ENCODE measurements at places on chromosomes 1 and 21. TPM values are rescaled to one million over a fixed set of nuclear protein-coding genes. Genes with fewer than 3 reads are reported as not detected.

ID3 gene
- 40.9 TPM for total RNA-seq

GJB3 gene
- not detected for total RNA-seq

STPG1 gene
- total RNA-seq = 7.7 TPM

NUP210L gene
- 0.05 TPM for total RNA-seq

PLA2G2D gene
- not detected for total RNA-seq

KIAA0319L gene
- 55.9 TPM for total RNA-seq

AMPD1 gene
- not detected for total RNA-seq

- H3K36me3 ChIP-seq = peaks cover 2% of the 10 kb centered on the region
- peaks cover 2% of the 10 kb centered on the region for H3K27me3 ChIP-seq
- H3K27ac ChIP-seq = peak overlapping the region; percentile 100
Observed at GRCh38 chr1:150362721-150363425, 1.1 kb upstream of the RPRD2 start.

- H3K27me3 ChIP-seq = no peaks in the 10 kb centered on the region
- no peaks in the 10 kb centered on the region for H3K36me3 ChIP-seq
- H3K4me3 ChIP-seq = no peak overlapping the region
- no peak for DNase-seq
- H3K27ac ChIP-seq = no peak overlapping the region
- H3K4me1 ChIP-seq = no peaks in the 10 kb centered on the region
Observed at GRCh38 chr1:117642963-117643362, 37.1 kb downstream of the TENT5C start.

- H3K4me3 ChIP-seq = no peak overlapping the region
- no peak for DNase-seq
- H3K27ac ChIP-seq = no peak overlapping the region
- no peaks in the 10 kb centered on the region for H3K27me3 ChIP-seq
- no peaks in the 10 kb centered on the region for H3K36me3 ChIP-seq
Observed at GRCh38 chr1:92126088-92126487, 45.9 kb downstream of the BTBD8 start.

- H3K4me1 ChIP-seq = peaks cover 8% of the 10 kb centered on the region
- no peak within 1 kb of the TSS for H3K27ac ChIP-seq
- DNase-seq = peak; percentile 44
- peak within 1 kb of the TSS; percentile 73 for H3K4me3 ChIP-seq
Observed at GRCh38 chr1:109466452-109467300, at the start of gene SYPL2. Gene SYPL2, plus strand, starts transcription at chr1:109466546. Its CDS starts 298 bp downstream, at chr1:109466844.

DNA sequence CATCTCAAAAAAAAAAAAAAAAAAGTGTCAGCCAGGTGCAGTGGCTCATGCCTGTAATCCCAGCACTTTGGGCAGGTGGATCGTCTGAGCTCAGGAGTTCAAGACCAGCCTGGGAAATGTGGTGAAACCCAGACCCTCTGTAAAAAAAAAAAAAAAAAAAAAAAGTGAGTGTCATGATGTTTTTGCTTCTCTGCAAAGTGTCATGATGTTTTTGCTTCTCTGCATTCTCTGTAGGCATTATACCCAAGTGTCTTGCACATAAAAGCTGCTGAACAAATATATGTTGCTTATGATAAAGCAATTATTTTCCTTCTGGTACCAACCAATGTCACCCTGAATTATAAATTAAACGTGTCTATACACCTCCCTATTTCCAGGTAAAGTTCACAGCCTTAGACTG is 1.7 kb downstream of the ACBD6 start:
- H3K27me3 ChIP-seq = no peaks in the 10 kb centered on the region
- DNase-seq = no peak
- peaks cover 4% of the 10 kb centered on the region for H3K36me3 ChIP-seq
- no peak overlapping the region for H3K27ac ChIP-seq
- H3K4me3 ChIP-seq = peak overlapping the region; percentile 94

DNA sequence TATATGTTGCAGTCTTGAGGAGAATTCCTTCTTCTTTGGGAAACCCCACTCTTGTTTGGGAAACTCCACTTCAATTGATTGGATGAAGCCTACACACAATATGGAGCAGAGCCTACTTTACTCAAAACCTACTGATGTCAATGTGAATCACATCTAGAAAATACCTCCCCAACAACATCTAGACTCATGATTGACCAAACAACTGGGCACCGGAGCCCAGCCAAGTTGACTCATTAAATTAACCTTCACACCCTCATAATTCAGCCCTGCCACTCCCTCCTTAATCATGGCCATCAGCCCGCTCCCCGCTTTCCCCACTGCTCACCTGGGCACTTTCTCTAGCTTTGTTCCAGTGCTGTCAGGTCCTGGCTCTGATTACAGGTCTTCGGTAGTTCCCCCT is 208.1 kb upstream of the MAP1LC3C start:
- no peak for DNase-seq
- H3K4me1 ChIP-seq = peaks cover 35% of the 10 kb centered on the region
- H3K27me3 ChIP-seq = peaks cover 2% of the 10 kb centered on the region
- no peak overlapping the region for H3K27ac ChIP-seq
- H3K4me3 ChIP-seq = no peak overlapping the region
- no peaks in the 10 kb centered on the region for H3K36me3 ChIP-seq

DNA sequence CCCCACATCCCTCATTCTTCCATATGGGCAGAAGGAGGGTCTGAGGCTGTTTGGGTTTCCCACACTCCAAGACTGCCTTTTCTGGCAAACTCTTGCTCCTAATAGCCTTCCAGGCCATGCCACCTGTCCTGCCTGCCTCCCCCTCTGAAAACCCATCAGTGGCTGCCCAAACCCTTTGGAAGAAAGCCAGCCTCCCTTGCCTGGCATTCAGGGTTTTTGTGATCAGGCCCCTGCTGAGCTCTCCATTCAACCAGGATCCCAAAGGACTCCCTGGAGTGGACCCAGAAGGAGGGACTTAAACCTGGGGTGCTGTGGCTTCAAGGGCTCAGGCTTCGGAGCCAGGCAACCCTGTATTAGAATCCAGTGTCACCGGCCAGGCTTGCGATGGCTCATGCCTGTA is 4.2 kb upstream of the GUCA2A start:
- no peaks in the 10 kb centered on the region for H3K27me3 ChIP-seq
- no peak for DNase-seq
- no peak overlapping the region for H3K4me3 ChIP-seq
- peaks cover 27% of the 10 kb centered on the region for H3K4me1 ChIP-seq
- H3K36me3 ChIP-seq = no peaks in the 10 kb centered on the region
- no peak overlapping the region for H3K27ac ChIP-seq

GRCh38 chr1:80624682-80625081 is 1176.1 kb upstream of the ADGRL2 start:
- H3K27ac ChIP-seq = no peak overlapping the region
- no peaks in the 10 kb centered on the region for H3K27me3 ChIP-seq
- no peaks in the 10 kb centered on the region for H3K4me1 ChIP-seq

DNA sequence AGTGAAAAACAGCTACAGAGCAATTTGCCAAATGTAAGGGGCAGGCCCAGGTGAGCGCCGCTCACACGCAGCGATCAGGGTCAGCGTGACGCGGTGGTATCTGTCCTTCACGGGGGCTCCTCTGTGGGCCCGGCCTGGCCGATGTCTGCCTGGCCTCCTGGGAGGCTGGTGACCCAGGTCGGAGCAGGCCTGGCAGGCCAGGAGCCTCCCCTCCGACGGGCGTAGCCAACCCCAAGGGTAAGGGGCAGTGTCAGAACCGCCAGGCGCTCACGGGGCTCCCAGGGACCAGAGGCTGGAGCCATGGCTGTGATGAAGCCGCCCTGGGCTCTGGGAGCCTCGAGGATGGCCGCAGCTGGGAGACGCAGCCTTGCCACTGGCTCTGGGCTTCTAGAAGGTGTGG is 72.1 kb downstream of the MORN1 start:
- no peak overlapping the region for H3K4me3 ChIP-seq
- H3K36me3 ChIP-seq = no peaks in the 10 kb centered on the region
- peaks cover 4% of the 10 kb centered on the region for H3K27me3 ChIP-seq
- H3K4me1 ChIP-seq = peaks cover 5% of the 10 kb centered on the region
- H3K27ac ChIP-seq = no peak overlapping the region

DNA sequence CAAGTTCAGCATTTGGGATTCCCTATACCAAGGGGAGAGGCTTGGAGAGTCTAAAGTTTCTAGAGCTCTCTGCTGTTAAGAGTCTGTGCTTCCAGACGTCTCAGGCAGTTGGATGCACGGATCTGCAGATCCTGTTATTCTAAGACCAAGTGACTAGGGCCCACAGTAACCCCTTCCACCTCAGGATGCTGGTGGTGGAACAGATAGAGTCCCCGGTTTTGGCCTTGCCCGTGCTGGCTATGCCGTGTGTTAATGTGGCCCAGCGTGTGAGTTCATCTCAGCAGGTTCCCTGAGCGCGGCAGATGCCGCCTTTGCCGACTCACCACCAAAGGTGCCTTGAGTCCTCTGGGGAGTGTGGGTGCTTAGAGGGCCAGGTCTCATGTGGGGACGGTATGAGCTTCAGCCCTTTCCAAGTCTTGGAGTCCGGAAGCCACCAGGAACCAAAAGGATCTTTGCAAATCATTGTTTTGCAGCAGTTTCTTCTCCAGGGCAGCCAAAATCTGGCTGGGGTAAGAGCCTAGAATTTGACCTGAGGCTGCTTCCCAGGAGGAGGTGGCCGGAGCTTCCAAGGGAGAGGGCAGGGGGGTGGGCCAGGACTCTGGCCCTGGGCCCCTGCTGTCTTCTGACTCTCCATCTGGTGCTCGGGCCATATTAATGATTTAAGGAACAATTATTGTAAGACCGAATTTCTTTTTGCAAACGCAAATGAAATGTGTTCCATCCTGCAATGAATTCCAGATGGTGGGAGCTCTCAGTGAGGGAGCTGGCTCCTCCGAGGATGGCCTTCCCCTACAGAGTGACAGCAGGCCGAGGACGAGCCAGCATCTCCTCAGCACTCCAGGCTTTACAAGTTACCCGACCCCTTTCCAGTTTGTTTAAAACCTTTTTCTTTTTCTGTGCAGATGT is 205.7 kb downstream of the FOXD2 start:
- no peak overlapping the region for H3K27ac ChIP-seq
- no peak overlapping the region for H3K4me3 ChIP-seq
- H3K36me3 ChIP-seq = no peaks in the 10 kb centered on the region
- no peak for DNase-seq
- H3K4me1 ChIP-seq = peaks cover 24% of the 10 kb centered on the region

DNA sequence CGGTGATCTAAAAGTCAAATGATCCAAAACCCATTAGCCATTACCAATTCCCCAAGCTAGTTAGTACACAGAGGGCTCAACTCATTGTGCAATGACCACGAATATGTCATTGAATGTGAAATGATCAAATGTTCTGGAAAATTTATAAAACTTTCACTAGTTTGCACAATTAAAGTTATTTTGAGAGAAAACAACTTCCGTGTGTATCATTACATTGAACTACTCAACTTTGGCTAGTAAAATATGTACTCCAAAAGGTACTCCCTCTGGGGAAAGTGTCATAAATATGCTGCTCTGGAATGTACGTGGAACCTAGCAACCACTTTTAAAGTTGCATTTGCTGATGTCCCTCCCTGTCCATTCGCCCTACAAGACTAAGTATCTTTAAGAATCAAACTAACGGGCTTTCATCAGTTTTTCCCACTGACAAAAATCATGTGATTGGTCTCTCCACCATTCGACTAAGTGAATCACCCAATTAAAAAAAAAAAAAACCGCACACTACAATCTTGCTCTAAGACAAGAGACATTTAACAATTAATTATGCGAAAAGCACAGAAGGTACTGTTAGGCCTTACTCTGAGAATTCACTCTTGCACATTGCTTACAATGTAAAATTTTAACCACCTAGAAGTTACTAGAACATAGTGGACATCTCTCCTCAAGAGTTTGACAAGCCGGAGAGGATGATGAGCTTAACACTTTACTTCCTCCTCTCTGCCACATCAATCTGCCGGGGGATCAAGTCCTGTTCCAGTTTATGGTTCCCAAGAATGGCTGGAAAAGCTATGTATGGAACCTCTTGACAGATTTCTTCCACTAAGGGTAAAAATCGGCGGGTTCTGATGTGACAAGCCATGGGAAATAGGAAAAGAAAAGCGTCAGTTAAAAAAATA is 1.2 kb downstream of the ACBD3 start:
- H3K27me3 ChIP-seq = no peaks in the 10 kb centered on the region
- H3K36me3 ChIP-seq = no peaks in the 10 kb centered on the region
- peak overlapping the region; percentile 90 for H3K27ac ChIP-seq
- DNase-seq = no peak

- DNase-seq = no peak
- H3K27me3 ChIP-seq = peaks cover 2% of the 10 kb centered on the region
- no peak overlapping the region for H3K4me3 ChIP-seq
- no peak overlapping the region for H3K27ac ChIP-seq
- peaks cover 4% of the 10 kb centered on the region for H3K4me1 ChIP-seq
Observed at GRCh38 chr1:11434501-11434900, 44.5 kb upstream of the DISP3 start.

DNA sequence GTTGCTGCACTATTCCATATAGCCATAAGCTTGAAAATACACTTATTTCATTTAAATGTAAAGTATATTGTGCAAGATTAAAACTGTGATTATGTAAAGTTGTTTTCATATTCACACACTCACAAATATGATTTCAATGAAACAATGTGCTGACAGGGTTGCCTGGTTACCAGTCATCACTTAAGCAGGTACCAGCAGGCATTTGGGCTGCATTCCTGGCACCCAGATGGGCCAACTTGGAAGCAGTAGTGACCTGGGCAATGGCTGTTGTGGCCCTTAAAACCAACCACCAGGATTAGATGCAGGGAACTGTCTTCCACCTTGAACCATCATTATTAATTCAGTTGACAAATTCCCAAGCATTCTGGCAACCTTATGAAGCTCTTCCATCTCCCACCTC is 45.0 kb upstream of the RASAL2 start:
- H3K27me3 ChIP-seq = no peaks in the 10 kb centered on the region
- H3K36me3 ChIP-seq = no peaks in the 10 kb centered on the region
- no peak overlapping the region for H3K27ac ChIP-seq

- DNase-seq = no peak
- H3K27me3 ChIP-seq = peaks cover 31% of the 10 kb centered on the region
- H3K27ac ChIP-seq = no peak overlapping the region
- H3K36me3 ChIP-seq = no peaks in the 10 kb centered on the region
Observed at GRCh38 chr1:30316056-30316455, 407.3 kb downstream of the MATN1 start.

DNA sequence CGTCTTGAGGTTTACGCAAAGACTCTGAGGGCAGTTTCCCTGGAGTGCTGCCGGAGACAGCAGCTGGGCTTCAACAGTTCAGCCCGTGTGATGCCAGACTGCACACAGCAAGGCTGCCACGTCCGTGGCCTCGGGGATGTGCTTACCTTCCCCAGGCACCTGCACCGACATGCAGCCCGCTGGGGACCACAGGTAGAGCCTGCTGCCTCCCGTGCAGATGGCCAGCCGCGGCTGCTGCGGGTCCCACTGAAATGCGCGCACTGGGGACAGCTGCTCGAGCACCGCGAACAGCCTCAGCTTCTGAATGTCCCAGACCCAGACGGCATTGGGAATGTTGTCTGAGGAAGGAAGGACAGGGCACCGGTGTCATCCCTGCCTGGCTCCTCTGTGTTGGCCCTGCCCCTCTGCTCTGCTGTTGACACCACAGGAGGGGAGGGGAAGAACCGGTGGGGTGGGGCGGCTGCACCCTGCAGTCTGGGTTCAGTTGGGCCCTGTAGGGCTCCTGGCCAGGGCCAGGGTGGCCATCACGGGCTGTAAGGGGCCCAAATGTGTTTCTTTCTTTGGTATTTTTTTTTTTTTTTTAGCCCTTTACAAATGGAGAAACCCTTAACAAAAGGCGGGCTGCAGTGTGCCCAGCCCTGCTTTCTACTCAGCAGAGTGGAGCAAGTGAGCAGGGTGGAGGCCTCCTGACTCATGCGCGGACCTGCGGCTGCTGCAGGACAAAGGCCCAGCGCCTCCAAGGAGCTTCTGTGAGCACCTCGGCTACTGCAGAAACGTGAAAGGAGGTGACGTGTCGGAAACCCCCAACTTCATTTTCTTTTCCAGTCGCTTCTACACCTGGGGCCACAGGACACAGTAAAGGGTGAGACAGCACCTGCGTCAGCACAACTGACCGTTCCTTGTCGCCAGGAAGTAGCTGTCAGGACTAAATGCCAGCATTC is 6.8 kb downstream of the TPRG1L start:
- H3K4me1 ChIP-seq = no peaks in the 10 kb centered on the region
- no peak for DNase-seq
- no peaks in the 10 kb centered on the region for H3K27me3 ChIP-seq
- H3K4me3 ChIP-seq = no peak overlapping the region
- H3K27ac ChIP-seq = peak overlapping the region; percentile 67
